ENCODE measurements at places on chromosomes 5 and 9.

GRCh38 chr5:172648755-172649154, 7.7 kb downstream of the NEURL1B start:
- DNase-seq: no peak

DNA sequence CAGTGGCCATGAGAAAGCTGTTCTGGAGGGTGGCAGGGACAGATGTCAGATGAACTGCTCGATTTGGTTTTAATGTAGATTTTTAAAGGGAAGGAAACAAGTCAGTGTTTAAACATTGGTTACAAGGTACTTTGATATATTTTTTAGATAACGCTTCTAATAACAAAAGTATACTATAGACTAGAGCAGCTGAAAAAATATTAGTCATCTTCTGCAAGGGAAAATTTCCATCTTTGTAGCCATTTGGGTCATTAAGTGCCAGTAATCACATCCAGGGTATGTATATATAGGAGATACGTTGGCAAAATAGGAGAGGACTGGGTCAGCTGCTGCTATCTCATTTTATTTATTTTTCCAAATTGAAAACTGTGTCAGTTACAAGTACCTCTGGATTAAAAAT, 69.0 kb downstream of the SV2C start:
- no peak for DNase-seq

GRCh38 chr9:98081477-98082219, 25.1 kb downstream of the NANS start:
- DNase-seq: no peak

DNA sequence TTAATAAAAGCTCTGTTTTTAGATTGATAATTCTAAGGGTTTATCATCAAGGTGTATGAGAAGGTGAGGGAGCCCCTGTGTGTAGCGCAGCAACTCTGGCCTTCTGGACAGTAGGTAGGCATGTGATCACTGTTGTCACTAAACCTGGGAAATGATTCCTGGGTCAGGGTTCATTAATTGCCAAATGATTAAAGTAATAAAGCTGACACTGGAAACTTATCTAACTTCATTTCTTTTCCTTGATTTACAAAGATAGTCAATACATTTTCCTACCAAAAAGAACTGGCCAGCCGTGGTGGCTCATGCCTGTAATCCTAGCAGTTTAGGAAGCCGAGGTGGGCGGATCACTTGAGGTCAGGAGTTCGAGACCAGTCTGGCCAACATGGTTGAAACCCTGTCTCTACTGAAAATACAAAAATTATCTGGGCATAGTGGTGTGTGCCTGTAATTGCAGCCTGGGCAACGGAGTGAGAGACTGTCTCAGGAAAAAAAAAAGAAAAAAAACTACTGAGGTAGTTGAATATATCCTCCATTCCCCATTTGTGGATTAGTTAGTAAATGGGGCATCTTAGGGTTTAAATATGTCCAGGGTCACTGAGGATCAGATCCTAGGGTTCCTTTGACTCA, 2.4 kb downstream of the EHMT1 start:
- DNase-seq: no peak

DNA sequence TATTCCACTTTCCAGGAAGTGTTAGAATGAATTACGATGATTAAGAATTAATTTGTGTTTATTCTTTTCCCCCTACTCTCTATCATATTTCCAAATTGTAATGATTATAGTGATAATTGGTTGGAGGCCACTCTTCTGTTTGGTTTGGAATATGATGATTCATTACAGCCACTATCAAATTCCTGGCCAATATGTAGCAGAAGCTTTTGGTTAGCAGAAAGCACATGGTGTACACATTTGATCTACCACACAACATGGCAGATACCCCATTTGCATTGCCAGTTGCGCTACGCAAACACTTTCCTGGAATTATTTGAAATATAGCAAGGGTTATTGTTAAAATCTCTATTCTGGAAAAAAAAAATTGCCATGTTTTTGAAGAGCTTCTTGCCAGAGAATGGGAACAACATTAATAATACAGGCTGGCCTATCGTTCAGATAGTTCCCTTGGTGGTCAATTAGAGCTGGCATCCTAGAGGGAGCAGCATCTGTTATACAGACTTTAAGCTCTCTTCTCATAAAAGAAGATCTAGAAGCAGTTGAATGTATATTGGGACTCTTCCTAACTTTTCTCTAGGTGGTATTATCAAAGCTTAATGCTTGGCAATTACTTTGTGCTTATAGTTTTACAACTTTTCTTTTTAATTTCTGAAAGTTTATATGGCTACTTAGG, 455.0 kb upstream of the ACTBL2 start:
- no peak for DNase-seq

DNA sequence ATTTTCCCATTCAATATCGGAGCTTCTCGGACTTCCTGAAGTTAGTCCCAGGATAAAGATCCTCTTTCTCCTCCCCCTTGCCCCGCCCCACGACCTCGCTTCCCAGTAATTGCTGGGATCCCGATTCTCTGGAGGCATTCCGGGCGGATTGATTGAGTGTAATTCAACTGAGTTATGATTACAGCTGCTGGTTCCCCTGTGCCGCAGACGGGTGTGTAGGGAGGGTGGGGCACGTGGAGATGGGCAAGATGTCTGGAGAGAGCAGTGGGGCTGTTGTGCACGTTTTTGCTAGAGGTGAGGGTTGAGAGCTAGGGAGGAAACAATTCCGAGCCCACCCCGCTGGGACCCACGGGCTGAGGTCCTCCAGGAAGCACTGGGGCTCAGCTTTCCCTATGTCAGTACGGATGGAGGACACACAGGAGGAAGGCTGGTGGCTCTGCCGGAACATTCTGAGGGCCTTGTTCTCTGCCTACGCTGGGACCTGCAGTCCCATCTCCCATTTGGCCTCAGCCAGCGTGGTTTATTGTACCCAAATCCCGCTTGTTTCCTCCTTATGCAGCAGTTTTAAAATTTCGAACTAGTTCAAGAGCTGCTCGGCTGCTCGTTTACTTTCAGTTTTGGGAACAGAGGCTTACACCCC, 2.4 kb upstream of the DMRT2 start:
- DNase-seq: no peak

- no peak for DNase-seq
Observed at GRCh38 chr5:173831196-173831914, 56.8 kb upstream of the CPEB4 start.

DNA sequence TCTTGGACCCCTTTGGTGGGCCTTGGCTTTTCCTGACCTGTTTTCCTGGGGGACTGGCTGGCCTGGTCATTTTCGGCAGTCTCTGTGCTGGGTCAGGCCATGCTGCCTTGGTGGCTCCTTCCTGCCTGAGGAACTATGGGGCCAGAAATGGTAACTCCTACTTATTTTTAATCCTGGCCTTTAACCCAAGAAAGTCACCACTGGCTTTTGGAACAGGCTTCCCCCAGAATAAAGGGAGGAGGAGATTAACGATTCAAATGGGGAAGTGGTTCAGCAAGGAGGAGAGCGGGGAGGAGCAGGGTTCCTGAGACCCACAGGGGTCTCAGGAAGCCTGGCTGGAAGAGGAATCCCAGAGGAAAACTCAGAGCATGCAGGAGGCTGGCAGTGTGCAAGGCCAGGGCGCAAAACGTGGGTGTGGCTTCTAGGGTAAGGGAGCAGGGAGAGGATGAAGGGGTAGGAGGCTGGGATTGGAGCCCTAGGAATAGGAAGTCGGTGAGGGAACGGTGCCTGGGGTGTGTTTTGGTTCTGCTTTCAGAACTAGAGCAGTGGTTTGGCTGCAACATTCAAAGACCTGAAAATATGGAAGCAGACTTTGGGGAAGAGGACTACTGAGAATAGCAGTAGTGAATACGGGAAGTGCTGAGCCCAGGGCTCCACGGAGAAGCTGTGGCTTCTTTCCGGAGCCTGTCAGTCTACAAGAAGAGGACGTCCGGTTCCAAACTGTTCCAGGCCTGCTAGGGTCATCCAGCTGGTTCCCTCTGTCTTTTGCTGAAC, 271.1 kb upstream of the KLF4 start:
- no peak for DNase-seq

DNA sequence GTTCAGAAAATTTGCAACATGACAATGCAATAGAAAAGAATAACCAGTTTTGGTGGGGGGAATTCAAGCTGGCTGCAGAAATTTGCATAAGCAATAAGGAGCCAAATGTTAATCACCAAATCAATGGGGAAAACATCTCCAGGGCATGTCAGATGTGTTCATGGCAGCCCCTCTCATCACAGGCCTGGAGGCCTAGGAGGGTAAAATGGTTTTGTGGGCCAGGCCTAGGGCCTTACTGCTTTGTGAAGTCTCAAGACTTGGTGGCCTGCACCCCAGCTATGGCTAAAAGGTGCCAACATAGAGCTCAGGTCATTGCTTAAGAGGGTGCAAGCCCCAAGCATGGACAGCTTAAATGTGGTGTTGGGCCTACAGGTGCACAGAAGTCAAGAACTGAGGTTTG, 29.7 kb upstream of the SLC36A1 start:
- DNase-seq: no peak

GRCh38 chr5:82050955-82051354, 79.1 kb downstream of the ATG10 start:
- no peak for DNase-seq

- DNase-seq: no peak
Observed at GRCh38 chr5:1319436-1320256, 24.8 kb upstream of the TERT start.

GRCh38 chr9:123267481-123268198, 746 bp downstream of the STRBP start:
- DNase-seq: no peak

GRCh38 chr5:68730220-68730978, 363.4 kb upstream of the SLC30A5 start:
- no peak for DNase-seq

GRCh38 chr9:106283769-106284168, 579.2 kb upstream of the ZNF462 start:
- no peak for DNase-seq

Measured in stimulated activated CD8-positive, alpha-beta memory T cell treated with anti-CD3 and anti-CD28 coated beads, Interleukin-12 subunit alpha, Interleukin-12 subunit beta, amount 100 ng/mL, for 1 hour (primary cell).